ENCODE measurements at places on chromosomes 11 and 22.

- peak; percentile 53 for DNase-seq
These were observed 17.3 kb upstream of the EIF3D start for GRCh38 chr22:36546092-36546804.

DNA sequence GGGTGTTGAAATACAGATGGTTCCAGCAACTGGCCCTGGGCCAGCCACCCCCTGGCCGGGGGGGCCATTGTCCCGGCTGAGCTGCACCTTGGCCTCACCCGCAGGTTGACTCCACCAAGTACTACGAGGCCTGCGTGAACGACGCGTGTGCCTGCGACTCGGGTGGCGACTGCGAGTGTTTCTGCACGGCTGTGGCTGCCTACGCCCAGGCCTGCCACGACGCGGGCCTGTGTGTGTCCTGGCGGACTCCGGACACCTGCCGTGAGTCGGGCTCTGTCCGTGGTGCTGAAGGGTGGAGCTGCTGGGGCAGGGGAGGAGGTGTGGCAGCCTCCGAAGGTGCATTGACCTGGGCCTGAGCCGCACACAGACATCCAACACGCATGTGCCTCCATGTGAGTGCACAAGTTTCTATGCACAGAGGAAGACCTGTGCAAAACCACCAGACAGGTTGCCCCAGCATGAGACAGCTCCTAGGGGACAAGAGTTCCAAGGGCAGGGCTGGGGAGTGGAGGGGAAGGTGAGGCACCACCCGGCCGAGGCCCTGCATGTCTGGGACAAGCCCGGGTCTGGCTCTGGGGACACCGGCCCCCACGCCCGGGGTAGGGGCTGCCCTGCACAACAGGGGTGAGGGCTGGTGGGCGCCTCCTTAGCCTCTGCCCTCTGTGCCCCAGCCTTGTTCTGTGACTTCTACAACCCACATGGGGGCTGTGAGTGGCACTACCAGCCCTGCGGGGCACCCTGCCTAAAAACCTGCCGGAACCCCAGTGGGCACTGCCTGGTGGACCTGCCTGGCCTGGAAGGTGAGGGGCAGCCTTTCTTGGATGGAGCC lies 16.1 kb downstream of the MUC5B start:
- DNase-seq, result peak; percentile 39

GRCh38 chr11:45964911-45965389 lies 42.5 kb downstream of the LARGE2 start:
- DNase-seq, result peak; percentile 74

GRCh38 chr11:134407923-134408322 lies 4.1 kb downstream of the B3GAT1 start:
- DNase-seq, result no peak
